Fibroblast of skin of scalp (primary cell): ENCODE measurements at places on chromosomes 3 and 15.

DNA sequence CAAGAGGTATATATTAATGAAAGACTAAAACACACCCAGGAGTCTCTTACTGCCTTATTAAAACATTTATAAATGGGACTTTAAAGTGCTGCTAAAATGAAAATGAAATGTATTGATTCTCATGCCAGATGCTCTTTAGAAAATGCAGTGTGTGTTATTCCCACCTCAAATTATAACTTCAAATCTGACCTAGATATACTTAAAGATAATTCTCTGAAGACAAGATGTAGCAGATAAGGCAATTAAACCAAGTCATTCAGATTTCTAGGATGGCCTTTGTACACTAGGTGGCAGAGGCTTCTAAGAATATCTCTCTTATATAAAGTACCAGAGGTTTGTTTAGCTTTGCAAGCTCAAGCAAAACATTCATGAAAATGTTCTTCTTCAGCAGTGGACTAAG is 26.9 kb upstream of the GOLGA8B start:
- DNase-seq, result no peak

DNA sequence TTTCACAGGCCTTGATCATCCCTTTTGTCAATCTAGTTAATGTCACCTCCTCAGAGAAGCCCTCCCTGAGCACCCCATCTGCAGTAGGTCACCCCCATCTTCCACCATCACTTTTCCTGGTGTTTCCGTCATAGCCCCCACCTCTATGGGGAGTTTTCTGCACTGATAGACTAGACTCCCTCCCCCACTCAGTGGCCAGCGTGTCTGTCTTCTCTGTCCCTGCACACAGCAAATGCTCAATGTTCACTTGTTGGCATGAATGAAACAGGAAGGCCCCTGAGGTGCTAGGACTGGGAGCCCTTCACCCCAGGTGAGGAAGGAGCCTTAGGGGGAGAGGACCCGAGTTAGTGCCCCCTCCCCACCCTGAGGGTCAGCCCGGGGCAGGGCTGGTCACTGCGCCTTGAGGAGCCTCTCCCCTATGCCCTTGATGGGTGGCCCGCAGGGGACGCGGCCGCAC is 15.8 kb upstream of the FANCD2 start:
- DNase-seq, result no peak

GRCh38 chr3:138670407-138670806 is 61.8 kb downstream of the FAIM start:
- no peak for DNase-seq

GRCh38 chr3:187949093-187949820 is 204.0 kb upstream of the BCL6 start:
- DNase-seq, result no peak

DNA sequence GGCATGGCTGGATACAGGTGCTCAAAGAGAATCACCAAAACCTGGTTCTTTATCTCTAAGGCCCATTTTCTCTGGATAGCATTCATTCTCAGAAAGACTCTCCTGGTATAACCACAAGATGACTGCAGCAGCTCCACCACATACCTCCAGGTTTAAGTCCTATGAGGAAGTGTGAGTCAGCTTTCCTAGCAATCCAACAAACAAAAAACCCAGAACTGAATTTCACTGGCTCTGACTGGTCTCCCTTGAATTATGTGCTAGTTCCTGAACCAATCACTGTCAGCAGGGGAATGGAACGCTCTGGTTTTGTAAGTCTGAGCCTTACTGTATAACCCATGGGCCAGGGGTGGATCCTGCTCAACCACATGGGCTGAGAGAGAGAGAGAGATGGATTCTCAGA is 27.2 kb downstream of the MRPL46 start:
- DNase-seq, result peak; percentile 57

GRCh38 chr3:61527011-61527410 is 34.4 kb upstream of the PTPRG start:
- DNase-seq, result no peak

- no peak for DNase-seq
Observed at GRCh38 chr3:157122832-157123427, 37.0 kb downstream of the CCNL1 start.

DNA sequence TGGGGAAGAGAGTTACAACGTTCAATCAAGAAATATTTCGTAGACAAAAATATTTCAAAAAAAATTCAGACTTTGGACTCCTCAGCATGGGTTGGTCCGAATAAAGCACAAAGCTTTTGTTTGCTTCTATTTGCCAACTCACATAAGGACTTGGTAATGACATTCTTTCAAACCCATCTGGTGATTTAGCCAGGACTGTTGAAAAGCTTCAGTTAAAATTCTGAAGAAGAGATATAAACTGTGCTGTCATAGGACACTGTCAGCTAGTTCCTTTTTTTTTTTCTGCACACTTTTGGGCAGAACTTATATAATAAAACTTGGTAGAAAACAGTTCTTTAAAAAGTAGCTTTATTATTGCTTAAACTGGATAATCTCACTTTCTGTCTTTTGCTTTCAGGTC is 660.8 kb upstream of the SGO1 start:
- no peak for DNase-seq

DNA sequence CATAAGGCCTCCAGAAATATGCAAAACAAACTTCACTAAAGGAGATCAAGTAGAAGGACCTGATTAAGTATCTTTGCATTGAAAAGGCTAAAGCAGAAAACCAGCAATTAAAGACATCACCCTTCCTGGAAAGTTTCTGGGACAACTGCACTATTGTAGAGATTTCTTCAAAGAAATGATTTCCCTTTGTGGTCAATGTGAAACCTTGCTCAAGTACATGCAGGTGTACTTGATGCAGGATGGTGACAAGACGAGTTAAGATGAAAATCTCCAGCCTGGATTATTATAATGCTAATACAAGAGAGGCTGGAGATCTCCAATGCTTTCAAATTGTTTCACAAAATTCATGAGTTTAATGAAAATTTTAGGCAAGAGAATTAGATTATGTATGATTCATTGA is 208.4 kb downstream of the TIGIT start:
- no peak for DNase-seq

GRCh38 chr3:115857518-115858136 is 234.3 kb downstream of the GAP43 start:
- DNase-seq, result no peak

- no peak for DNase-seq
Observed at GRCh38 chr3:165820671-165821123, 16.5 kb downstream of the BCHE start.

- no peak for DNase-seq
Observed at GRCh38 chr15:27538325-27538724, 560.8 kb downstream of the OCA2 start.

- DNase-seq, result peak; percentile 64
Observed at GRCh38 chr3:114081037-114081436, 24.5 kb downstream of the QTRT2 start.

- no peak for DNase-seq
Observed at GRCh38 chr3:108133048-108133369, 42.2 kb upstream of the CD47 start.

DNA sequence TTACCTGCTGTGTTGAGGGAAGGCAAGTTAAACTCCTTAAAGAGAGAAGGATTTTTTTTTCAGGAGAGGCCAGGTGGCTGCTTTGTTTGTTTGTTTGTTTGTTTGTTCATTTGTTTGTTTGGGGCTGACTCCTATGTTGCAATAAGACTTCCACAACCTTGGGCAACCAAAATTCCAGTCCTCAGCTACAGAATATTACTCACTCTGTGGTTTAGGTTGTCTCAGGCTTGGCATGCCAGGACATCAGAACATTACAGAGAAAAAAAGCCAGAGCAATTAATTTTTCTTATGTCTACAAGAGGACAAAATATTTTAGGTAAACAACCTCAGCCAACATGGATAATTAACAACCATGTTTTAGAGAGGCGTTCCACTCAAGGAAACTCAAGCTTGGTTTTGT is 156.7 kb upstream of the ATP11B start:
- no peak for DNase-seq

DNA sequence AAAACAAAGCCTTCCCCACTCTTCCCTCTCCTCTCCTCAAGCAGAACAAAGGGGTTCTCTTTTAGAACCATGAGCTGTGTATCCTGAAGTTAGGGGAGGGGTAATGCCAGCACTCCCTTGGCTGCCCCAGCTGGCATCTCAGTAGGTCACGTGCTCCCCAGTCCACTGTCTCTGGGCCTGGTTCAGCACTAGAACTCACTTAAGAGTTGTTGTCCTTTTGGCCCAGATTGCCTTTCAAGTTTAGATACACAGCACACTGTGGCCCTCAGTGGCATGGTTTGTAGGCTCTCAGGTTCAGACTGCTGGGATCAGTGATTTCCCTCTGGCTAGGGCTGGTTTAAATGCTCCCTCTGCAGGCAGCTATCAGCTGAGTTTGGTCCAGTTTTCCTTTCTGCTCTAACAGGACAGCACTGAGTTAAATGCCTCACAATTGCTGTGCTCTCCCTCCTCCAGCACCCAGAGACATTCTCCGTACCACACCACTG is 188.4 kb upstream of the ST8SIA2 start:
- peak; percentile 2 for DNase-seq

GRCh38 chr3:171640520-171641412 is 169.5 kb downstream of the PLD1 start:
- peak; percentile 63 for DNase-seq

DNA sequence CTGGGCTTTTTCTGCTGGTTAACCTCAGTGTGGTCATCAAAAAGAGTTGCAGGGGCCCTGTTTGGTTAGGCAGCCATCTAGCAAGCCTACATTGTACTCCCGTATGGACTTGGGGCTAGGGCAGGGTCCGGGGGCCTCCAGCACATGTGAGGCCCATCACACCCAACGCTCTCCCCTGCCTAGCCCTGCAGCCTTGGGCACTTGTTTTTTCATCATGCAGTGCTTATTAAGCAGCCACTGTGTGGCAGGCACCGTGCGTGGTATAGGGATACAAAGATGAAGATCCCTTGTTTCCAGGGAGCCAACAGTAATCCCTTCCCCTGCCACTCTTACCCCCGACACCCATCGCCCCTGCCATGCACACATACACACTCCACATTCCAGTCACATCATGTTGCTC is 14.2 kb downstream of the MRAS start:
- no peak for DNase-seq

GRCh38 chr3:67325231-67325630 is 327.1 kb downstream of the KBTBD8 start:
- no peak for DNase-seq

DNA sequence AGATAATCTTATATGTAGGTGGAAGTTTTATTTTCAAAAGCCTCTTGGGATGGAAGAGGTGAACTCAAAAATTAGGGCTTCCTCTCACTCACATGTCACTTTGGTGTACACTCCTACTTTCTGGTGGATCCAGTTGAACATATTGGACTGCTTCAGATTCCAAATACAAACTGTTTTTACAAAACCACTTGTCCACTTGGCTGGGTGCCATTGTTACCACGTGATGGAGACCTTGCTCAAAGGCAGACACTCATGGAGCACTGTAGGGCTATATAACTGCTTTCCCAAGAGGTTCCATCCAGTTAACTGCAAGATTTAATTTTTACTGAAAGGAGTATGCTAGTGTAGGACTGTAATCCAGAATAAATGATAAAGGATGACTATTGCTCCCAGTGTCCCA is 307.0 kb downstream of the EPHA6 start:
- DNase-seq, result no peak

GRCh38 chr3:5072100-5072816 is 49.8 kb upstream of the ARL8B start:
- DNase-seq, result no peak

- peak; percentile 89 for DNase-seq
Observed at GRCh38 chr3:189270248-189270832, 98.6 kb downstream of the TPRG1 start.

DNA sequence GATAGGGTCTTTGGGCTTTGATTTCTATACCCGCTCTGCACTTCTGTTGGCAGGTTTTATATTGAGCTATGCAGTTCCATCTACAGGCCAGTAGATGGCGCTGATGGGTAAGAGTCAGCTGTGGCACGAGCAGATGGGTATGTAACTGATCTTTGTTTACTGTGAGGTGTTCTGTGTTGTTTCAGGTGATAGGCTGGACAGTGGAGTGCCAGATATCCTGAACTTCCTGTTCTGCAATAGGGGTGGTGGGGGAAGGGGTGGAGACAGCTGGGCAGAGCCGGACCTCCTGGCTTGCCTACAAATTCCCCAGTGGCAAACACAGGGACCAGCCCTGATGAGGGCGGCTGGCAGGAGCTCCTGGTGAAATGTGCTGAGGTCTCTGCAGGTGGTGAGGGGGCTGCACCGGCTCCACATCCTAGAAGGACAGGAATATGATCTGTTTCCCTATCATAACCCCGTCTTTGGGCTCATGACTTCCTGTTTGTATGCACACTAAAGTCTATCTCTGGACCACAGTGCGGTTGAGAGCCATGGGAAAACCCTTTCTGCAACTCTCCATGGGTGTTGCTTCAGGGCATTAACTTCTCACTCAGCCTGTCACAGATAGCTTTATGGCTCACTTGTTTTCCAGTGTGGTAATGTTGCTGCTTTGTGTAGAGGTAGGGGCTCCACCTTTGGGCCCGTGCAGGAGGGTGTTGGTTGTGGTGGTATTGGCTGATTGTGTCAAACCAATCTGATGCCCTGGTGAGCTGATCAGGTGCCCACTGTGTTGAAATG is 13.4 kb upstream of the FAM98B start:
- peak; percentile 54 for DNase-seq

- DNase-seq, result no peak
Observed at GRCh38 chr3:17581421-17582080, 160.9 kb downstream of the TBC1D5 start.

DNA sequence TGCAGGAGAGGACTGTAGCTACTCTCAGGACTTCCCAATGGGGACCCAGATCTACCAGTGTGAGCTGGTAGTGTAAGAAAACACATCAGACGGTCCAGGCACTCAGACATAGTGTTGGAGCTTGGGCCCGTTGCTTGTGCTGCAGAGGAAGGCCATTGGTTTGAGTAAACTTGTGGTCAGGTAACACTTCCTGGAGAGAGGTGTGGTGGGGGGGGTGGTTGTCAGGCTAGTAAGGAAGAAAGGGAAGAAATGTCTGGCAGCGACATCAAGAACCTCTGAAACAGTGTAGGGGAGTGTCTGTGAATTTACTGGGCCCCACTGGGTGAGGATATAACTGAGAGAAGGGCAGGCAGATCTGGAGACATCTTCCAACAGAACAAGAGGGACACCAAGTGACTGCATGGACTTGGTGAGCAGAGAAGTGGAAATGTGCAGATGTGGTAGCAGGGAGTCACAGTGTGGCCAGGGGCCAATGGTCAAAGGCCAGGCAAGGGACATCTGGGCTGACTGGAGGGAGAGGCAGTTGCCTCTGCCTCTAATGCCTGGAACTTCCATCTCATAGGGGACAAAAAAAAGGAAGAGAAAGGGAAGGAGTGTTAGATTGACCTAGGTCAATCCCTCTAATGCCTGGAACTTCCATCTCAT is 63.7 kb upstream of the MRPS22 start:
- DNase-seq, result no peak

DNA sequence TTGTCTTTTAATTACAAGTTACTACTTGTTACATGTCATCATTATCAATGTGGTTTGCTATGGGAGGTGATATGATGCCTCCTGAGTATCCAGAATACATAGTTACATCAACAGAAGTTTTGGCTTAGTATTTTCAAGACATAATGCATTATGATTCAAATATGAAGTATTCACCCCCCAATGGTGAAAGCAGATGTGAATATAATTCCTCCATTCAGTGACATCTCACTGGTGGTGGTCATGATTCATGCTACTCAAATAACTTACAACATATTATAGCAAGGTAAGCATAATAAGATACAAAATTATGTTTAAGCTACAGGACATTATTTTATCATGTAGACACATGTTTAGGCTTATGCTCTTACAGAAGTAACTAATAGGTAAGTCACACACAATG is 34.9 kb upstream of the TTBK2 start:
- peak; percentile 85 for DNase-seq
